Thoracic aorta (tissue), 2 donors: ENCODE measurements at places on chromosomes 5 and 9. TPM values are rescaled to one million over a fixed set of nuclear protein-coding genes. Genes with fewer than 3 reads are reported as not detected.

DNA sequence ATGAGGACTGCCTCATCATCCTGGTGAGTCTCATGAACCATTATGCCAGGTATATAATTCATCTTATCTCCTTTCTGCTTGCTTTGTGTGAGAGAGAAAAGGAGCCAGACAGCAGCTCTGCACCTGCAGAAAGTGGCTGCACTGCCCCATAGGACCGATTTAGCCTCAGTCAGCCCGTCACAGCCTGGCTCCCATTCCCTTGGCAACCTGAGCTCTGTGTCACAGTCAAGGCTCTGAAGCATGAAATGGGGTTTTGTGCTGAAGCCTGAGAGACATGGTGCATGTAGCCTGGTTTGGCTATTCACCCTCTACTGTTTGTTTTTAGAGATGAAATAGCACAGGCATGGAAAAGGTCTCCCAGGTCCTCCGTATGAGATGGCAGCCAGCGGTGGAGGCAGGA, 198.3 kb downstream of the KCTD16 start:
- H3K36me3 ChIP-seq: no peaks in the 10 kb centered on the region
- H3K4me3 ChIP-seq: no peak overlapping the region
- H3K27me3 ChIP-seq: no peaks in the 10 kb centered on the region
- H3K27ac ChIP-seq: no peak overlapping the region

DPYSL3 gene
- total RNA-seq: 161 TPM

DNA sequence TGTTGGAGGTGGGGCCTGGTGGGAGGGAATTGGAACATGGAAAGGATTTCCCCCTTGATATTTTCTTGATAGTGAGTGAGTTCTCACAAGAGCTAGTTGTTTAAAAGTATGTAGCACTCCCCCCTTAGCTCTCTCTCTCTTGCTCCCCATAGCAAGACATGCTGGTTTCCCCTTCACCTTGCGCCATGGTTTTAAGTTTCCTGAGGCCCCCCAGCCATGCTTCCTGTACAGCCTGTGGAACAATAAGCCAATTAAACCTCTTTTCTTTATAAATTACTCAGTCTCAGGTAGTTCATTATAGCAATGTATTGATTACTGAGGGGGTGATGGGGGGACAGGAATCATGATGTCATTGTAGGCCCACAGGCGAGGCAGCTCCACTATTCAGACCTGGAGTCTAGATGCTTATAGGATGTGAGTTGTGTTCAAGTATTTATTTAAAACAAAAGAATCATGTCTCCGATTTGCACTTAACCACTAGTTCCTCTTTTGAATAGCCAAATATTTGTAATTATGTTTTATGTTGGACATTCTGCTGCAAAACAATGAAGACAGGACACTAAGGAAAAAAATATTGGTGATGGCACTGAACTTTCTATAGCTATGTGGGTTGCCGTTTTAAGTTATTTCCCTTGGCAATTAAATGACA, 156.6 kb downstream of the TMEM38B start:
- no peak overlapping the region for H3K4me3 ChIP-seq
- no peak overlapping the region for H3K27ac ChIP-seq
- H3K27me3 ChIP-seq: no peaks in the 10 kb centered on the region
- H3K4me1 ChIP-seq: no peaks in the 10 kb centered on the region
- DNase-seq: no peak

DNA sequence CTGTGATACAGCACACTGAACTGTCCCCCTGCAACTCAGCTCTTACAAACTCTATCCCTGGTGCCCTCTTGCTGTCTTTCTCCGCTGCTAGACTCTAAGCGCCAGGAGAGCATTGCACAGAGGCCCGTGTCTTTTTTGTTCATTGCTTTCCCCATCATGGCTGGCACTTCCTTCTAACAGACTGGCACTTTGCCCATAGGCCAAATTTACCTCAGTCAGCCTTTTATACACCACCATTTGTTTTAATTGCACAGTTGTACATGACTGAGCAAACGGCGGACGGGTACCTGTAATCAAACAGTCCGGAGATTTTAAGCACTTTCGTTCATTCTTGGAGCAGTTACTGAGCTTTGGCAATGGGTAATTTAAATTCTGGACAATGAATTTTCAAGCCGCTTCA, 102.2 kb upstream of the CLINT1 start:
- H3K27me3 ChIP-seq: no peaks in the 10 kb centered on the region
- H3K4me3 ChIP-seq: no peak overlapping the region
- H3K4me1 ChIP-seq: no peaks in the 10 kb centered on the region

CDH9 gene
- total RNA-seq: not detected

GRCh38 chr9:70519912-70520724, 105.7 kb upstream of the KLF9 start:
- DNase-seq: no peak
- no peak overlapping the region for H3K27ac ChIP-seq
- H3K36me3 ChIP-seq: no peaks in the 10 kb centered on the region
- no peaks in the 10 kb centered on the region for H3K27me3 ChIP-seq
- H3K4me3 ChIP-seq: no peak overlapping the region

MLANA gene
- total RNA-seq: not detected

DNA sequence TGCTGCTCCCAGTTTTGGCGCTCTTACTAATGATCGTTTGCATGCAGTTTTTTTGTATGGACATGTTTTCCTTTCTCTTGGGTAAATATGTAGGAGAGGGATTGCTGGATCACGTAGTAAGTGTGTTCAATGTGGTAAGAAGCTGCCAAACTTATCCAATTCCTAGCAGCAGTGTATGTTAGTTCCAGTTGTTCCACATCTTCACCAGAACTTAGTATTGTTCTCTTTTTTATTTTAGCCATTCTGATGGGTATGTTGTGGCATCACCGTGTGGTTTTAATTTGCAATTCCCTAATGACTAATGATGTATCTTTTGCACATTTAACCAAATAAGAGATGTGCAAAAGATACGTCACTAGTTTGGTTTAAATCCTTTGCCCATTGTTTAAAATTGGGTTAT, 65.9 kb downstream of the IPPK start:
- peaks cover 35% of the 10 kb centered on the region for H3K4me1 ChIP-seq
- H3K36me3 ChIP-seq: no peaks in the 10 kb centered on the region
- no peak for DNase-seq
- H3K27ac ChIP-seq: no peak overlapping the region
- no peak overlapping the region for H3K4me3 ChIP-seq

DNA sequence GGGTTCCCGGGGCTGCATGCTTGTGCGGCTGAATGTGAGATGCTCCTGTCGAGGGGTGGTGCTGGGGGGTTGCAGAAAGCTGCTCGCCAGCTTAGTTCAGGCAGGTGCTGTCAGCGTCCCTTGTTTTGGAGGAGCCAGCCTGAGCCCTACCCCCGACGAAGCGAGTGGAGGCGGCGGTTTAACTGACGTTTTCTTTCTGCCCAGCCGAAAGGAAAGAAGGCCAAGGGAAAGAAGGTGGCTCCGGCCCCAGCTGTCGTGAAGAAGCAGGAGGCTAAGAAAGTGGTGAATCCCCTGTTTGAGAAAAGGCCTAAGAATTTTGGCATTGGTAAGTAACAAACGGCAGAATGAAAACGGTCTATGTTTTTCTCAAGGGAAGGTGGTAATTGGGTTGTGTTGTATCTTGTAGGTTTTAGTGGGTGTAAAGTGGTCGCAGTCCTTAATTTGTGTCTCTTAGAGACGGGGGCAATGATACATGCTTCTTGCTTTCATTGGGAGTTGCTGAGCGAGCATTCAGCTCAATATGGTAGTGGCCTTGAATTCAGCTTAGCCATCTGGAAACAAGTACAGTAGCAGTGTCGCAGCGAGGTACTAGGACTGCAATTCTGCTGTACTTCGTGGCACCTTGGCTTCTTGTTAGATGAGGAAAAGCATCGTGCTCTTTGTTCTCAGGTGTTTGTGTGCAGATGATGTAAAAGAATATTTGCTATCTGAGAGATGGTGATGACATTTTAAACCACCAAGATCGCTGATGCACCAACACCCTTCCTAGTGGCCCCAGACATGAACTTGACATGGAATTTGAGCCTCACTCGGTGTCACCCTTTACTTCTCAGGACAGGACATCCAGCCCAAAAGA, 928 bp downstream of the RPL7A start:
- peaks cover 32% of the 10 kb centered on the region for H3K4me1 ChIP-seq
- H3K27me3 ChIP-seq: no peaks in the 10 kb centered on the region
- H3K27ac ChIP-seq: peak overlapping the region; percentile 88
- no peak for DNase-seq
- H3K36me3 ChIP-seq: peaks cover 52% of the 10 kb centered on the region
- H3K4me3 ChIP-seq: peak overlapping the region; percentile 87

DNA sequence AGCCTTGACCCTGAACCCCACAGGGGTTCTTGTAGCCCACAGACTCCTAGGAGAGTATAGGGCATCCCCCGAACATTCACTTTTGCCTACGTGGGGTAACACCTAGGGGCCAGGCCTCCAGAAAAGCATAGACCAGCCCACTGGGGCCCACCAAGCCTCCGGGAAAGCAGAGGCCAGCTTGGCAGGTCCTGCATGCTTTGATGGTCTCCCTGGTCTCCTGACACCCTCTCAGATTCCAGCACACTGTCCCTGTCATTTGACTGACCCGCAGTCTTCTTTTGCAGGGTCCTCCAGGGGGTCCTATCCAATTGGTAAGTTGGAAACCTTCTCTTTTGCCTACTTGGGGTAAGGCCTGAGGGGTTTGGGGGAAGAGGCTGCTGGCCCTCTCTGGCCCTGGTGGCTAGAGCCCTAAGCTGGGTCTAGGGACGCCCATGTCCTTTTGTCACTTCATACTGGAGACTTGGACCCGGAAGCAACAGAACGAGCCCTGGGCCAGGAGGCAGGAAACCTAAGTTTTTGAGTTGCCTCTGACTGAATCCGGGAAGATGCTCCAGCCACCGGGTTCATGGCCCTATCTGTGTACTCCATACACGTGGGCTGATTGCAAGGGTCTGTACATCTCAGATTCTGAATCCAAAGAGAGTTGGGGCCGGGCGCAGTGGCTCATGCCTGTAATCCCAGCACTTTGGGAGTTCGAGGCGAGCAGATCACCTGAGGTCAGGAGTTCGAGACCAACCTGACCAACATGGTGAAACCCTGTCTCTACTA, 20.9 kb upstream of the ORM1 start:
- H3K4me3 ChIP-seq: no peak overlapping the region
- DNase-seq: no peak
- H3K4me1 ChIP-seq: no peaks in the 10 kb centered on the region
- H3K27ac ChIP-seq: no peak overlapping the region
- peaks cover 30% of the 10 kb centered on the region for H3K36me3 ChIP-seq
- H3K27me3 ChIP-seq: no peaks in the 10 kb centered on the region

CCDC192 gene
- not detected for total RNA-seq

- no peak overlapping the region for H3K27ac ChIP-seq
- no peaks in the 10 kb centered on the region for H3K27me3 ChIP-seq
- DNase-seq: no peak
- H3K4me3 ChIP-seq: no peak overlapping the region
Measured at GRCh38 chr9:34963552-34963951, 5.5 kb downstream of the PHF24 start.

MCC gene
- 14.6 TPM for total RNA-seq

PITX1 gene
- not detected for total RNA-seq

- peaks cover 9% of the 10 kb centered on the region for H3K4me1 ChIP-seq
- no peak for DNase-seq
- H3K27ac ChIP-seq: peak overlapping the region; percentile 34
- H3K36me3 ChIP-seq: no peaks in the 10 kb centered on the region
- H3K4me3 ChIP-seq: no peak overlapping the region
- no peaks in the 10 kb centered on the region for H3K27me3 ChIP-seq
Measured at GRCh38 chr5:145778144-145778900, 56.8 kb downstream of the PRELID2 start.

DNA sequence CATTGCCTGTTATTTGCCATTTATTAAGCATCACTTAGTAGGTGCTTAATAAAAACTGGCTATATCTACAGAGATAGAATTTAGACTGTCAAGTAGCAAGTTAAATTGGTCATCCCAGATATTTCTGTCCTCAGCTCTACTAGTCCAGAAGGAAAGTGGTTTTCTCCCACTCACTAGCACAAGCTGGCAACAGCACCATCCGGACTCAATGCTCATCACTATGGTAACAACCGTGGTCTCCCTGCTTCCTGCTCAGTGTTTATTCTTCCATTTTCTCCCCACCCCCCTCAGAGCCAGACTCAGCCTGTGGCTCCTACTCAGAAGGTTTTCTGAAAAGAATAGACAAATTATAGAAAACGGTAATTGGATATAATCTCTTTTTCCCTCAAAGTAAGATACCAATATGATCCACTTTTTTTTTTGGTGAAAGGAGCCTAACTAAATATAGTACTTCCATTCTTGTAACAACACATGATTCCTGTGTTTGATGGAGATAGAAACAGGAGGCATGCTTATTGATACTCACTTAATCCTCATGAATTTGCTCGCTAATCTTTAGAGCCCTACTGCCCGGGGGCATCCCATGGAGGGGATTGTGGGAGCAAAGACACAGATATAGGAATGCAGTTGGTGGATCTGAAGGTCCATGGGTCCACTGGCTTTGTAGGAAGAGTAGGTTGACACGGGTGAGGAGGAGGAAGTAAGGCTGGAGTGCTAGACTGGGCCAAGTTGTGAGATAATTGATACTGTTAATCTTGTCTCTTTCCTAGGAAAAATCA, 191.4 kb downstream of the MAN2A1 start:
- no peak overlapping the region for H3K27ac ChIP-seq
- no peaks in the 10 kb centered on the region for H3K36me3 ChIP-seq
- no peaks in the 10 kb centered on the region for H3K27me3 ChIP-seq
- DNase-seq: no peak
- peaks cover 6% of the 10 kb centered on the region for H3K4me1 ChIP-seq

GRCh38 chr5:17217493-17218352, at the start of gene BASP1:
Gene BASP1 (plus strand): TSS chr5:17217631. CDS start chr5:17275217, 57,586 bp downstream.
- DNase-seq: peak; percentile 42
- peak within 1 kb of the TSS; percentile 94 for H3K4me3 ChIP-seq
- peaks cover 3% of the 10 kb centered on the region for H3K4me1 ChIP-seq
- H3K36me3 ChIP-seq: no peaks in the 10 kb centered on the region
- no peaks in the 10 kb centered on the region for H3K27me3 ChIP-seq

DNA sequence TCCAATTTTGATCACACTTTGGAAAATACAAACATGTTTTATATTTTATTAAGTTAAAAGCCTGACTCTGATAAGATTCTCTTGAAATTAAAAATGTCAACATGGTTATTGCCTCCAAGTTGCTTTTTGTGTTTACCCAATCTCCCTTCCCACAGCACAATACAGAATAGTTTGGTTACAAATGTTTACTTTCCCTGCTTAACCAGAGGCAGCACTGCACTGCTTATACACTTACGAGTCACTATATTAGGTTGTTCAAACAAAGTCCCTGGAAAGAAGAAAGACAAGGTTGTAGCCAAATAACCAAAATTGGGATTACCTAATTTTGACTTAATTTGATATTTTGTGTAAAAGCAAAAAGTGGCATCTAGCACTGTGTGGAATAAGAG, 25.9 kb downstream of the SRFBP1 start:
- H3K36me3 ChIP-seq: no peaks in the 10 kb centered on the region
- no peak overlapping the region for H3K27ac ChIP-seq
- peaks cover 9% of the 10 kb centered on the region for H3K4me1 ChIP-seq
- H3K4me3 ChIP-seq: no peak overlapping the region

DNA sequence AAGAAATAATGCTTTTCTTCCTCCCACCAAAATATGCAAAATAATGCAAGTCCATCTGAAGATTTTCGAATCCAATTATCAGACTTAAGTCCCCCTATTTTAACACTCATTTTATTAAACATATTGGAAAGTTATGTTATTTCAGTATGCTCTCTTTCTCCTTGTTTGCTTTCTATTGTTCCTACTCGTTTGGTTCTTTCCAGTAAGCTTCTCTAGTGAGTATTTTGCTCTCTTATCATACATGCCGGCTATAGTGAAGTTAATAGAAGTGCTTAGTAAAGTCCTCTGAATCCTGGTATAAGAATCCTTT, 517 bp downstream of the ALDH1A1 start:
- H3K36me3 ChIP-seq: no peaks in the 10 kb centered on the region
- H3K27me3 ChIP-seq: no peaks in the 10 kb centered on the region
- H3K4me1 ChIP-seq: peaks cover 29% of the 10 kb centered on the region
- no peak for DNase-seq
- peak overlapping the region; percentile 90 for H3K27ac ChIP-seq
